ENCODE measurements at places on chromosomes 6 and 20.

GRCh38 chr6:82869493-82869892 is 196.1 kb downstream of the UBE3D start:
- DNase-seq, result no peak

DNA sequence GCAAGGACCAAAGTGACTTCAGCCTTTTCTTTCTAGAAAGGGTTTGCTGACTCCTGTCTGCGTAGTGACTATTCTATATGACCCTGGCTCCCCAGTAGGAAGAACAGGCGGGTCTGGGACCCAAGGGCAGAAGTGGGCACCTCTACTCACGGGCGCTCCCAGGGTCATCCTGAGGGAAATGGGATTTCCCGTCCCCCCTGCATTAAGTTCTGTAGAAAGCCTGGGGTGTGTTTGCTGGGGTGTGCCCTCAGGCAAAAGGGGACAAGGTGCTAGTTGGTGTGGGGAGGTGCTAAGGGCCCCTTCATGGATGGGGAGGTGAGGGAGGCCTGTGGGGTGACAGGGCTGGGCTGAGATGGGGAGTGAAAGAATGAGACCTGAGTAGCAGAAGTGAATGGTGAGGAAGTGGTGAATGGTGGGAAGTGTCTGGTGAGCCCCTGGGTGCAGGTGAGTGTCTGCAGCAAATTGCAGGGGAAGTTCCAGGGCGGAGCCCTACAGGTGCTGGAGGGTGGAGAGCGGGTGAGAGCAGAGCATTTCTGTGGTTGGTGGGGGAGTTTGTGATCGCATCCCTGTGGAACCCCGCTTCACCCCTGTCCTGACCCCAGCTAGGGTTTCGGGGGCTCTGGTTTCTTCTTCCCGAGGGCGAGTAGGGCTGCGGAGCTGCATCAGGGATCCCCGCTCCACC is 21.1 kb downstream of the RAET1L start:
- peak; percentile 49 for DNase-seq

- DNase-seq, result no peak
These were observed 42.0 kb upstream of the RSPO3 start for GRCh38 chr6:127076466-127076865.

DNA sequence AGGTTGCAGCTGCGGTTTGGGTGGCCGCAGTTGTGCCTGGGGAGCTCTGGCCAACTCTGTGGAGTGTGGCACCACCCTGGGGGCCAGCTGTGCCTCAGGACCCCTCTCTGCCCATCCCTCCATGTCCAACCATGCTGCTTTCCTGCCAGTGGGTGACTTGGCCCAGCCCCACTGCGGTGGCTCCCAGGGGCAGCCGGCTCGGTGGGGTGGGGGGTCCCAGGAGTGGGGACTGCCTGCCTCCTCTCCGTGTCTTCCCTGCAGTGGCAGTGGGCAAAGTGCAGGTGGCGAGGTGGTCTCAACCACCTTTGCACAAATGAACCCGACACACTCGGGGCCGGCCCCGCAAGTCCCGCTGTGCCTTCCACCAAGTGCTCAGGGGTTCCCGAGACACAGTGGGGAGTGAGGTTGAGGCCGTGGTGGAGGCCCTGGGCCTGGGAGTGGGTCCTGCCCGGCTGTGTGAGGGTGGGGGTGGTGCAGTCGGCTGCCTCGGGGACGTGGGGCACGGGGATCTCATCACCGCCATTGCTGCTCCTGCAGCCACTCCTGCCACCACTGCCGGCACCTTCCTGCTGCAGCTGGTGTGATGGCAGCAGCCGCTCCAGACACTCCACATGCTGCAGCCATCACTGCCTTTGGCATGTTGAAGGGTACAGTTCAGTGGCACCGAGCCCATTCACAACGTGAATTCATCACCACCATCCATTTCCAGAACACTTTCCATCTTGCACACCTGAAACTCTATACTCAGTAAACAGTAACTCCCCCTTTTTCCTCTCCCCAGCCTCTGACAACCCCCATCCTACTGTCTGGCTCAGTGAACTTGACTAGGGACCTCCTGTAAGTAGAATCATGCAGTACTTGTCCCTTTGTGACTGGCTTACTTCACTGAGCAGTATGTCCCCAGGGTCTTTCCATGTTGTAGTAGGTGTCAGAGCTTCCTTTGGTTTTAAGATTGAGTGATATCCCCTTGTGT is 10.7 kb upstream of the SLCO4A1 start:
- peak; percentile 91 for DNase-seq

GRCh38 chr6:139732451-139732850 is 358.0 kb upstream of the CITED2 start:
- no peak for DNase-seq

- DNase-seq, result no peak
These were observed 630.8 kb downstream of the PHF3 start for GRCh38 chr6:64266351-64266821.

- DNase-seq, result no peak
These were observed 13.6 kb upstream of the TGM3 start for GRCh38 chr20:2282181-2282580.

GRCh38 chr20:63254606-63255384 is 532 bp upstream of the NKAIN4 start:
- DNase-seq, result no peak
